ENCODE measurements at places on chromosomes 6 and 20.
A peak's percentile ranks its signal among the peaks of the same experiment; 100 is the strongest.

- no peak for DNase-seq
These were observed 613.5 kb downstream of the PHF3 start for GRCh38 chr6:64249115-64249514.

DNA sequence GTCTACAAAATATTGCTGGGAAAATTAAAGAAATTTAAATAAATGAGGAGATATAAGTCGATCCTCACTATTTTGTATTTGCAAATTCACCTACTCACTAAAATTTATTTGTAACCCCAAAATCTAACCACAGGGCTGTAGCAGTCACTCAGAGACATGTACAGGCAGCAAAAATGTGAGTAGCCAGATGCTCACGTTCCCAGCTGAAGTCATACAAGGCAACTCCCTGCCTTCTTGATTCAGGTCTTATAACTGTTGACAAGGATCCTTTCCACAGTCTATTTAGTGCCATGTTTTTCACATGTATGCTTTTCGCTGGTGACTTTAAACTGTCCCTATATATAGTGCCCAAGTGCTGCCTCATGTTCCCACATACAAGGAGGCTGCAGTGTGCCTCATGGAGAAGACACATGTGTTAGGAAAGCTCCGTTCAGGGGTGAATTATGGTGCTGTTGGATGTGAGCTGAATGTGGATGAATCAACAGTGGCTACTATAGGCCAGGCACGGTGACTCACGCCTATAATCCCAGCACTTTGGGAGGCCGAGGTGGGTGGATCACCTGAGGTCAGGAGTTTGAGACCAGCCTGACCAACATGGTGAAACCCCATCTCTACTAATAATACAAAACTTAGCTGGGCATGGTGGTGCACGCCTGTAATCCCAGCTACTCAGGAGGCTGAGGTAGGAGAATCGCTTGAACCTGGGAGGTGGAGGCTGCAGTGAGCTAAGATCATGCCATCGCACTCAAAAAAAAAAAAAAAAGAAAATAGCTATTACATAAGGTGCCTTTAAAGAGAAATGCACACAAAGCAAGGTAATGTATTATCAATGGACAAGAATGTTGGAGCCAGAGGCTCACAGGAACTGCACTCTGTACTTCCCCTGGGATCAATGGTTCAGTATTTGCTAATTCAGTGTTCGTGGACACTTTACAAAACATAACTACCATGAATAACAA, 55.3 kb downstream of the STK35 start:
- DNase-seq = no peak

DNA sequence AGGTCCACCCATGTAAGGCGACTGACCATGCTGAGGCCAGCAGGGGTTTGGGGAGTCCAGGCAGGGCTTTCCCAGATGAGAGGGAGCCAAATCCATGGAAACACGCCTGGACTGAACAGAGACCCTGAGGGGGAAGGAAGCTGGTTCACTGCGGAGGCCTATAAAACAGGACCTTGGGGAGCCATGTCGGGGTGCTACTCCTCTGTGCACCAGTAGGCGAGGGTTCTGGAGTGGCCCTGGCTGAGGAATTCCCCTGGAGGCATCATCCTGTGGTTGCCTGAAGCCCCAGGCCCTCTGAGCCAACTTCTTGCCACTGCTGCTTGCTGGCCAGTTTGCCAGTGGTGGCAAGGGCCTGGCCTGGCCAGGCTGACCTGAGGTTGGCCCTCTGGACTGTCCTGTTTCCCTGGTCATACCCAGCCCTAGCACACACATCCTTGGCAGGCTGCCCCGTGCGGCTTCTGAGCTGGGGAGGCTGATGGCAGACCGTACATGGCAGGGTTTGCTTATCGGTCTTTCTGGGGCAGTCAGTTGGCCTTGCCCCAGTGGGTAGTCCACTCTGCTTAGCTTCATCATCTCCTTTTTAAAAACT, 2.2 kb upstream of the LRRN4 start:
- no peak for DNase-seq

DNA sequence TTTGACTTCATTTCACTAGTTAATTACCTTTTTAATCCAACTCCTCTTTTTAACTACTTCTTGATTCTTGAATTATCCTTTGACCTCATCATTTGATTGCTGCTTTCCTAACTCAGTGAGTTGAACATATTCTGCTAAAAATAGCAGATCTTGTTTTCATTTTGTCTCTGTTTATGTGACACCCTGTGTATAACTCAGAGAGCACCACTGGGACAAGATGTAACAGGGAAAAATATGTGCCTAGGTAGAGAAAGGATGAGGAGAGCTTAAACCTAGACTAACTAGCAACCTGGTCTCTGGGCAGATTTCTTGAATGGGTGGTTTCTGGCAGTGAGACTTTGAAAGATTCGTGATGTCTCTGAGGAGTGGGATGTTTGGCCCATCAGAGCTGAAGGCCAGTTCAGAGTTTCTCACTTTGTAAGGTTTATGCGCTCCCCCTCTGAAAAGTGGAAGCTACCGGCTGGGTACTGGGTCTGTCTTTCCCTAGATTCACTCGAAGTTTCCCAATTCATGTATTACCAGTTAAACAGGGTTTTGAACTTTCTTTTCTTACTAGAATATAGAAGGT, 61.8 kb downstream of the TPD52L1 start:
- DNase-seq = no peak

DNA sequence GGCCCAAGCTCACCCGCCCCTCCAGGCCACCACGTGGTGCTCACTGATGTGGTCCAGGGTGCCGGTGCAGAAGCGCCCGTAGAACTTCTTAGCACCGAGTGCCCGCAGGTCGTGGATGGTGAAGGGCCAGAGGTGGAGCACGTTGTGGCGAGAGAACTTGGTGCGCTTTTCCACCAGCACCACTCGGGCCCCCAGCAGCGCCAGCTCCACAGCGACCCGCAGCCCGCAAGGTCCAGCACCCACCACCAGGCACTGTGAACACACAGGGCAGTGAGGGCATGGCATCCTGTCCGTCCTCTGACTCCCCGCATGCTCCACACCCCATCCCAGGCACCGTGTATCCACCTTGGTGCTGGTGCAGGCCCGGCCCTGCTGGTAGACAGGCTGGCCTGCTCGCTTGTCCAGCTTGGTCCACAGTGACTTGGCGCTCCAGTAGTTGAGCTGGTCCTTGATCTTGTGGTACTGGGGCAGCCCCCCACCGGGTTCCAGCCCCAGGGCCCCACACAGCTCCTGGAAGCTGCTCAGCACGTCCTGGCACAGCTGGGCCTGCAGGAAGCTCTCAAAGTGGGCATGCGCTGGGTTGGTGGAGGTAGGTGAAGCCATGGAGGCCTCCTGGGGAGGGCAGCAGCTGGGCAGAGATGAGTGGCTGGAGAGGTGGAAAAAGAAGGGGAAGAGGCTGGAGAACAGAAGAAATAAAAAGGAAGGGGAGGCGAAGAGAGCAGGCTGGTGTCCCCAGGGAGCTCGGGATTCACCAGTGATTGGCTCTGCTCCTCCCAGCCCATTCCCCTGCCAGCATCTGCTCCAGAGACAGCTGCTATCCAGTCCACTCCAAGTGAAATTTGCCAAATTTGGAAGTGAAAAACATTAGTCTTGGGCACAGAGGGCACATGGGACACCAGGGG, 1.7 kb downstream of the MICAL1 start:
- no peak for DNase-seq

- DNase-seq = no peak
These were observed 217.7 kb downstream of the ARHGAP18 start for GRCh38 chr6:129492260-129492659.

- no peak for DNase-seq
These were observed 17.8 kb downstream of the QKI start for GRCh38 chr6:163432300-163432699.

DNA sequence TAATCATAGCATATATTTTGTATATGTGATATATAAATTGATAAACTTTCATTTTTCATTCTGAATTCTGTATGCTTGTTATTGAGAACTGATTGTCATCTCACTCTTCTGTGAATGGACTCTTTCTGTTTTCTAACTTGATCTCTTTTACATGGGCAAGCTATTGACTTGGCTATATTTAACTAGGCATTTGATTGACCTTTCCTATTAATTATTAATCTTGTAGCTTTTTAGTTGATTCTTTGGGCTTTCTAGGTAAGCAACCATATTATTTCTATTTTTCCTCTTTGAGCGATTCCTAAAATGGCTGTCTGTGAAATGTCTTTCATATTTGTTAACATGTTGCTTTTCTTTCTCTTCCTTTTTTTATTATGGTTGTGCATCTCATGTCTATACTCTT, 347.1 kb downstream of the CDKAL1 start:
- DNase-seq = no peak

DNA sequence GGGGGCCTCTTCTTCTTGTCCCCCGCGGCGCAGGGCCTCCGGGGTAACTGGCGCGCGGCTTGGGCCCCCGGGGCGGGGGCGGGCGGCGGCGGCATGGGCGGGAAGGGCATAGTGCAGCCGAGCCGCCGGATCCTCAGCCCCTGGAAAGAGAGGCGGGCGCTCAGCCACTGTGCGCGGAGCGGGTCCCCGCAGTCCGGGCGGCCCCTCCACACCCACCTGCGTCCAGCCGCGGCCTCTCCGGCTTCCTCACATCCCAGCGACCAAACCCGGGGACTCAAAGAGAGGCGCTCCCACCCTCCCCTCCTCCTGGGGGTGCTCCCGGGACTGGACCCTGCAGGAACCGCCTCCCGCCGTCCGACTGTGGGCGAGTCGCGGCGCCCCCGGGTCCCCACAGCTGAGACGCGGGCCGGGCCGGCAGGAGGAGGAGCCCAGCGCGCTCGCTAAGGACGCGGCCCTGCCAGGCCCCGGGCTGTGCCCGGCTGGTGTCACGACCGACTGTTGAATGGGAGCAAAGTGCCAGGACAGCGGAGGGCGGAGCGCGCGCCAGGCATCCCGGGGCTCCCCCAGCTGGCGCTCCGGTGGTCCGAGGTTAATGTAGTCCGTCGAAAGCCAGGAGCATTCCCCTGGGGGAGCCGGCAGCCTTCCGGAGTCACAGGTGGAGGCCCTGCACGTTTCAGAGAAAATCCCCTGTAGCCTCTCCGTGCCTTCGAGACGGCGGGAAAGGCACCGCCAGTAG, at the start of gene PRR18:
PRR18 (minus strand) TSS at position 360 of the 736 bp plus-strand sequence; CDS start at position 110, 250 bp downstream.
- DNase-seq = peak; percentile 30

DNA sequence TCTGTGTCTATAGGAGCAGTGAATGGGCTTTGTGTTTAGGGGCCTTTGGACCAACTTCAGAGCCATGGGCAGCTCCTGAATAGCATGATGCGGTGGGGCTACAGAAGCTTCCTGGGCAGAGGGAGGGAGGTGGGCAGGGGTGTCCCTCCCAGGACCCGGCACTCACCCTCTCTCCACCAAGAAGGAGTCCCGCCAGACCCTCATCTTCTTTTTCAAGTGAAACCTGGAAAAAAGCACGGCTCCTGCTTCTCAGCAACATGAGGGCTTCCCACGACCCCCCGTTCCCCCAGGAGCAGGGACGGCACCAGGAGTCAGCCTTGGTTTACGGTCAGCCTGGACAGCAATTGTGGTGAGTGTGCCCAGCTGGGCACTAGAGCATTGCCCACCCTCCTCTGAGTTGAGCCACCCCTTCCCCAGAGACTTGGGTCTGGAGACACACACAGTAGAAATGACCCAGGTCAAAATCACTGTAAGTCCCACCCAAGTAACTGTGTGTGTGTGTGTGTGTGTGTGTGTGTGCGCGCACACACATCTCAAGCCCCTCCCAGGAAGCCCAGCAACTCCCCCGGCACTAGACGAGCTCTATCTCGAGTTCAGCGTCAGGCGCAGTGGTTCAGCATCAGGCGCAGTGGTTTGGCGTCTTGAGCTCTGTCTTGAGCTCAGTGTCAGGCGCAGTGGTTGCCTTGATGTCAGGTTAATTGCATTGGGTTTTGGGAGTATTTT, 108.2 kb downstream of the SULF2 start:
- no peak for DNase-seq

GRCh38 chr20:50314678-50315335, 124.2 kb downstream of the CEBPB start:
- DNase-seq = no peak

DNA sequence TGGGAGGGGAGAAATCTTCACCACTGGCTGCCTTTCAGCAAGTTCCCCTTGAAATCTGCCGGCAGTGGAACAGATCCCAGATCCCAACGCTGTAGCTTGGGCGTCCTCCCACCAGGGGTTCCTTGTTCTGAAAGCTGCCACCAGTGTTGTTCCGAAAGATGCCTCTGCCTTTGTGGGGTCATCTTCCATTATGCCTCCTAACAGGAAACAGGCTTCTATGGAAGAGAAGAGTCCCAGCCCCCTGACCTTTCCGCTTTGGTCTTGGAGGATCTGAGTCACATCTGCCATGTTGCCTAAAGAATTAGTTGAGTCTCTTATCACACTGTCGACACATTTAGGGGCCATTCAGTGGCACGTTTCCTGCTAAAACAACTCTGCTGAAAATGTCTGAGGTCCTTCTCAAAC, 57.5 kb upstream of the NFATC2 start:
- DNase-seq = no peak

DNA sequence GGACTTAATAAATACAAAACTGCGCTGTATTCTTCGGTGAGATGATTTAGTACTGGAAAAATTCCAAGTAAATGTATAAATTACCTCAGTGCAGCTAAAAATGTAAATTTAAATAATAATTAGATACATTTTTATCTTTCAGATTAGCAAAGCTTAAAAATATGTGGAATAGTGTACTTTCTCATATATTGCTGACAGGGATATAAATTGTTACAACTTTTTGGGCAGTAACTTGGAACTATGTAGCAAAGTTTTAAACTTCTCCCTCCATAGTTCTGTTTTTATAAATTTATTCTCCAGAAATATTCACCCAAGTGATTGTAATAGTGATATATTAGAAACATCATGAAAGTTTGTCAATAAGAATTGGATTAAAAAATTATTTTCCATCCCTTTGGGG, 384.6 kb upstream of the CITED2 start:
- DNase-seq = no peak

DNA sequence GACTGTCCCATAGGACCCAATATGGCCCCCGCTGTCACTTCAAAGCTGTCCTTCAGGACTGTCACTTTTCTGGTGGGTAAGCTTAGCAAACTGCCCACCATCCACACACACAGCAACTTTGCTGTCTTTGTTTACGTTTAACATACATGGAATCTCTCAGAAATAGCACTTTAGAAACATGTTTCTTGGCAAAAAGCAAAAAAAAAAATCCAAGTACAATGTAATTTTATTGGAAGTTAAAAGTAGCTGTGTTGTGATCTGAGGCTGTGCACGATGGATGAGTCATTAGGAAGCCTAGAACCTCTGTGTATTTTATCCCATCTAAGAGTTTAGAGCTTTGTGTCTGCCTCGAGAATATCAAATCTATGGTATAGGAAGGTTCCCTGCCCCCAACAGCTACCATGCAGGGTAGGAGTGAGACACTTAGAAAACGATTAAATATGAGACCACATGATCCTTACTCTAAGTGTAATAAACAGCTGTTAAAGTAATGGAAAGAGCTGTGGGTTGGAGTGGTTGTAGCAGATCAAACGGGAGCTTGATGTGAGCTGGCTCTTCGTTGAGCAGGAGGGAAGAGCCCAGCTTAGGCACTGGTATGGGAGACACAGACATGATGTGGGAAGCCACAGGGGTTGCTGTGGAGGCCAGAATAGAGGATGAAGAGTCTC, 119.5 kb downstream of the PLEKHG1 start:
- no peak for DNase-seq

Data from HuH-7.5 (cell line).